Gastroesophageal sphincter (tissue), 4 donors: ENCODE measurements at places on chromosomes 6 and 20. TPM values are rescaled to one million over a fixed set of nuclear protein-coding genes. Genes with fewer than 3 reads are reported as not detected.

CCN2 gene
- total RNA-seq, result 122 TPM

TCF21 gene
- 14.3 TPM for total RNA-seq

TSPO2 gene
- not detected for total RNA-seq

GRCh38 chr6:75588948-75589347, 12.7 kb upstream of the SENP6 start:
- ATAC-seq, result no peak

FERMT1 gene
- total RNA-seq, result 0.16 TPM

DNA sequence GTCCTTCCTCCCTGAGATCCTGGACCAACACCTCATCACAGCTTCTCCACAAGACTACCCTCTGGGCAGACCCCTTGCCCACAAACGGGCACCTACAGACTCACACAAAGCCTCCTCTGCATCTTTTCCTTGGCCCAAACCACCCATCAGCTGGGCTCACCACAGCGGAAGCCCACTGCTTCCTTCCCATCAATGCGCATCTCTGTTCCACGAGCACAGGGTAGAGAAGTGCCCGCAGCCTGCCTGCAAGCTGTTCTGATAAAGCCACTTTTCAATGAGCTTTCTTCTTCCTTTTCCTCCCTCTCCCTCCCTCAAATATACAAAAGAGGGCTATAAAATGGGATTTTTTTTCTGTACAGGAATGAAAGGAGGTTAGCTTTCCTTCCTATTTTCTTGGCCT, 111.2 kb downstream of the NFATC2 start:
- no peak for ATAC-seq

DNA sequence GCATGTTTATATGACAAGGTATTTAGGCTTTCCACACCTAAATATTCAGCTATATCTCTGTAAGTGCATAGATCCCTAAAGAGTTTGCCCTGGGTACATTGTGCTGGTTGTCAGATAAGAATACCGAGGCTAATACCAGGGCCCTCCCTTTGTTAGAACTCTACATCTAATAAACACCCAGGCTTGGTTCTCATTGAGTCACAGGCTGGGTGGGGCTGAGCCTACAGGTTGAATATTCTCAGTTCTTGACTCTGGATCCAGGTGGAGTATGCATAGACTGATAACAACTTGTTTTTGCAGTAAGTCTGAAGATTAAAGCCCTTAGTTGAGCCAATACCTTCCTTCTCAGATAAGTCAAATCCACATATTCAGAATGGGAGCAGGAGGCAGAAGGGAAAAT, 312.2 kb upstream of the FLRT3 start:
- no peak for ATAC-seq

GRCh38 chr6:40917603-40918002, 121.4 kb downstream of the UNC5CL start:
- ATAC-seq, result no peak

DNA sequence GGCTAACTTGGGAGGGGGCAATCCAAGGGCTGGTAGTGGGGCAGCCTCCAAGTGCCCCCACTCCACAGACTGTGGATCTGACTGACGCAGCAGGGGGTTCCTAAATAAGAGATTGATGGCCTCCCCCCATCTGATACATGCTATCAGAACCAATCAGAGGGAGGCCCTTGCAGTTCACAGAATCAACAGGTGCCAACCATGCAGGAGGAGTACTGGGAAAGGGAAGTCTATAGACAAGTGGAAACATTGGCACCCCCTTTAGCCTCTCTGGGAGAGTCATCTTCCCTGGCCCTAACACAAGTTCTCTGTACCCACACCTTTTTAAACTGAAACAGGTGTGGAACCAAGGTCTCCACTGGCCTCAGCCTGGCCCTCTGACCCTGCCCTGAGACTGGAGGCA, 145.8 kb downstream of the OR2B2 start:
- ATAC-seq, result no peak

RSPH4A gene
- total RNA-seq, result 0.19 TPM

- ATAC-seq, result no peak
These were observed 184.0 kb upstream of the HDDC2 start for GRCh38 chr6:125485757-125486156.

DNA sequence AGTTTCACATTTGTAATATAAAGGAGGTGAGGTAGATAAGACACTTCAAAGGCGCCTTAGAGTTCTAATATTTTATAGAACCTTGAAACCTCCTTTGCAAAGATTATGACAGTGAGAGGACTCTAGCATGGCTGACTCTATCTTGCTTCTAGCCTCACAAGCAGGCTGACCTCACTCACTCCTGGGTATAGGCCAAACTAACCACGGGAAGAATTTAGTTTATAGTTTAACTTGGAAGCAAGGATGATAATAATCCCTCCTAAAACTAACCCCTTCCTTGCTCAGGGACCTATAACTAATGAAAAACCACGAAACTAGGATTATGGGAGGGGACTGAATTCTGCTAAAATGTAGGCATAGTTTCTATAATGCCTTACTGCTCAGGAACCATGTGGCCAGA, 84.3 kb downstream of the FILIP1 start:
- ATAC-seq, result no peak

HFE gene
- total RNA-seq, result 11.4 TPM

TMC2 gene
- 0.15 TPM for total RNA-seq

DNA sequence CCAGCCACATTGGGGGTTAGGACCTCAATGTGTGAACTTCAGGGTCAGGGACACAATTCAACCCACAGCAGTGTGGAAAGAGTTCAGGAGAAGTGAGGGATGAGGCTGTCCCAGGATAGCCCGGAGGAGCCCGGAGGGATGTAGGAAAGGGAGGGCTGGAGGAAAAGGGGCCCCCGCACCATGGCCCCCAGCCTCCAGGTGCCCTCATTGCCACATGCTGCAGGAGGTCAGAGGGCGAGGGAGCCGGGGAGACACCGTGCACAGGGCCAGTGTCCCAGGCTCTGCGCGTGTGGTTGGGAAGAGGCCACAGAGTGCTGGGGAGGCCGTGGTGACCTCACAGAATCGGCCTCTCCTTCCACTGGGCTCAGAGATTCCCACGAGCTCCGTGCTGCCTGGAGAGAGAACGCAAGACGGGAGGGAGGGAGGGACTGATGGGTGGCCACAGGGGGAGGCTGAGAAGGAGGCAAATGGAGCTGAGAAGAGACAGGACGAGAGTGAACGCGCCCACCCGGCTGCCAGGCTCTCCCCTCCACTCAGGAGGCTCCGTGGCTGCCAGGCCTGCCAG, 215.1 kb downstream of the DLL1 start:
- ATAC-seq, result no peak

BPI gene
- not detected for total RNA-seq

GRCh38 chr6:92723390-92723931, 695.9 kb downstream of the EPHA7 start:
- no peak for ATAC-seq

FAM217A gene
- total RNA-seq, result not detected

DNA sequence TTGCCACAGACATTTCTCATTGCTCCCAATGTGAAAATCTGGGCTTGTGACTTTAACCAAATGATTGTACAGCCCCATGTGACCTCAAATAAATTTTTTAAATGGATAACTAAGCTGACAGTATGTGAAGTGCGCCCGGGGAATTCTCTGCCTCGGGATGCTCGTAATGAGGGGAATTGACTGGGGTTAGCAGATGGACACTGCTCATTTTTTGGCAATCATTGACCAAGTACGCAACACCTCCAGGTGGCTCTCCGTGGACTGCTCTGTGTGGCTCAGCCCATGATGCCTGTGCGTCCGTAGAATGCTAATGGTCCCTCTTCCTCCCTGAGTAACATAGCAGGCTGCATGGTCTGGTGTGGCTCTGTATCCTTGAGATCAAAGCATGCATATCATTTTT, 42.4 kb downstream of the FARS2 start:
- ATAC-seq, result no peak

DNA sequence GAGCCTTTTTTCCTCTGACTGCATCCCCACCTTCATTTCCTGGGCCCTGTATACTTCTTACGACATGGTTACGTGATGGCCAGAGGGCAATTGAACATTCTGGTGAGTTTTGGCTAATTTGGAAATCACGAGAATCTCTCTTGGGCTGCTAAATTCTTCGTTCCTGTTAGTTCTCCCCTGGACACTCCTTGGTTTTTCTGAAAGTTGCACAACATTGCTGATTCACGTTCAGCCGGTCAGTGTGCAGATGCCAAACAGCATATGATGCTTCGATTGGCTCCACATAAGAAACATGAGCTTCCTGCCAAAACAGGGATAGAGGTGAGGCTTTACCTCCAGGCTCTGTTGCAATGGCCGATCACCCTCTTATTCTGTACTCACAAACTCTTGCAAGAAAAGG, 119.4 kb upstream of the LY86 start:
- ATAC-seq, result peak; percentile 71

DNA sequence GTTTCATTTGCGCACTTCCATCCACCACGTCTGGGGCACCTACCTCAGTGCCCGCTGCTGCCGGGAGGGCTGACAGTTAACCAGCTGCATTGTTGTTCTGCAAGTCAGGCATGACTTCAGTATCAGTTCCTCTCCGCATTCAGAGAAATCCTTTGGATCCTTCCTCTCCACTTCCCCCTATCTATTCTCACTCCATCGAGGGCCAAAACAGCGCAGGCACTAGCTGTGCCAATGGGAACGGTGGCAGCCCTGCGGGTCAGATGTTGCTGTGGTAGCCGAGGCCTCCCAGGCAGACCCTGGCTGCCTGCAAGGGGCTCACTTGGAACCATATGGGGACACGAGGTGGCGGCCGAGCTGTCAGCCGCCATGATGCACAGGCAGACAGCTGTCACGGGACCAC, 64.2 kb upstream of the INSM1 start:
- peak; percentile 83 for ATAC-seq

DNA sequence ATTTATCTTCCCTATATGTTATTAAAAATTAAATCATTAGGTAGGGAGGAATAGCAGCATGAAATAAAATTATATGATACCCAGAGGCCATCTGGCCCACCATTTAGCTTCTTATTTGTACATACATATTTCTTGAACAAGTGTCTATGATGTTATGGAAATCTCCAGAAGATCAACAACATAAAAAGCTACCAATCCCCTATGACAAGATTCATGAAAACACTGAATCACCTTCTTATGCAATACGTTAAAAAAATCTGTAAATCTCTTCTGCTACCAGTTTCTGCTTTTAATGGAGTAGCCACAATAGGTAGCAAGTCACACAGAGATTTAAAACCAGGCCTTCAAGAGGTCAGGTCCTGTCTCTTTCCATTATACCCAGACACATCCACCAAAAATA, 125.8 kb upstream of the ENPP5 start:
- ATAC-seq, result no peak

SRXN1 gene
- total RNA-seq, result 36.9 TPM

PPARD gene
- 11.2 TPM for total RNA-seq

DNA sequence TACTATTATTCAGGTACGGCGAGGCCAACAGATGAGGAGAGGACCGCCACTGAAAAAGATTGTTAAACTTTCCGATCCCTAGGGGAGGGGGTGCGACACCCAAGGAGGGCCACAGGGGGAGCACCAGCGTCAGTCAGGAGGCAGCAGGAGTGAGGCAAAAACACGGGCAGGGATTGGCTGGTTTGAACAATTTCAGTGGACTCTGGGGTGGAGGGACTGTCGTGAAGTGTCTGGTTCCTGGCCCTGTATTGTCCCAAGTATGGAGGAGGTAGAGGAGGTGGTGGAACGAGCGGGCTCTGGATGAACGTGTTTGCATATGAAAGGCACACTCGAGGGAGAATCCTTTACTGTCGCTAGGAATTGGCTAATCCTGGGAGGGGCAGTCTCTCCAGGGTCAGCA, 32.5 kb upstream of the MCUR1 start:
- ATAC-seq, result no peak

DNA sequence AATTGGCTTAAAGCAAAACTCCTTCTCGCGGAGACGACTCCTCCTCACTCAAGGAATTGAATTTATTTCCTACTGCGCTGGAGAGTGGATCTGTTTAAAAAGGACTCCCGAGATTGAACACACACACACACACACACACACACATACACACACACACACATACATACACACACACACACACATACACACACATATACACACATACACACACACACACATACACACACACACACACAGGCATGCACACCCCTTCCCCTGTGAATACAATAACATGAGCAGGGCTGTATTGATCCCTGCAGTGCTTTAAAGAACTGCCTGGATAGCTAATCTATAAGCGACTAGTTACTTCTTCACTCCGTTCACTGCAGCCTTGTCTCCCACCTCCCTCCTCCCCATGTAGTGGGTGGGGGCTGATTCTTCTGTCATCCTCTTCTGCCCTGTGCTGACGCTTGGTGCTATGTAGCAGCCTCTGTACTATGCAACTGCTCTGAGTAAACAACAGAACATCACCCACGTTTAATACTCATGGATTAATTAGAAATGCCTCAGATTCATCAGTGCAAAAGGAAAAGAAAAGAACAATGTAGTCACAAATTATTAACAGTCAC, 549.0 kb downstream of the CDH26 start:
- no peak for ATAC-seq

DNA sequence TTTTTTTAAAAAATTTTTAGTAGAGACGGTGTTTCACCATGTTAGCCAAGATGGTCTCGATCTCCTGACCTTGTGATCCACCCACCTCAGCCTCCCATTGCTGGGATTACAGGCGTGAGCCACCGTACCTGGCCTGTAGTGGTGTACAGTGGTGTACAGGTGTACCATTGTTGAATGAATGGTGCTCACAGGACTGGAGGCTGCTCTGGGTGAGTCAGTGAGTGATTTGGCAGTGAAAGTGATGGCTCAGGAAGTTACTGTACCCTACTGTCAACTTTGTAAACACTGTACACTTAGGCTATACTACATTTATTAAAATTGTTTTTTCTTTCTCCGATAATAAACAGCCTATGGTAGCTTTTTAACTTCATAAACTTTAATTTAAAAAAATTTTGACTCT, 122.8 kb upstream of the EEF1E1 start:
- ATAC-seq, result no peak

TAGAP gene
- total RNA-seq, result 1.1 TPM
